ENCODE measurements at places on chromosomes 3 and 15.

DNA sequence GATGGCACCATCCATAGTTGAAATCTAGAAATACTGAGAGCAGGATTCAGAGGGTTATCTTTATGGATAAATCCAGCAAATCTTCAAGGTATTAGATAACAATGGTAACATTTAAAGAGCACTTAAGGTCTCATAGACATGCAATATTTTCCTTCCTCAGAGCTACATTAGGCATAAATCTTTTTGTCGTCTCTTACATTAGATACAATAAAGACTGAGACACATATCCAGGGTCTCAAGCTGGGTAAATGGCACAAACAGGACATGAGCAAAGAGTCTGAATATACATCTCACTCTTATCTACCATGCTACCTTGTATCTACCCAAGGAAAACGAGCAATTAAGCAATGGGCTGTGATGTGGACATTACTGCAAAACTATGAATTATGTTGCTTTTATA lies 927.3 kb upstream of the EPHA6 start:
- no peak for DNase-seq

- no peak for DNase-seq
Measured at GRCh38 chr15:66838671-66839239, 136.7 kb downstream of the SMAD6 start.

- DNase-seq: no peak
Measured at GRCh38 chr3:196012941-196013476, 68.9 kb downstream of the TFRC start.

DNA sequence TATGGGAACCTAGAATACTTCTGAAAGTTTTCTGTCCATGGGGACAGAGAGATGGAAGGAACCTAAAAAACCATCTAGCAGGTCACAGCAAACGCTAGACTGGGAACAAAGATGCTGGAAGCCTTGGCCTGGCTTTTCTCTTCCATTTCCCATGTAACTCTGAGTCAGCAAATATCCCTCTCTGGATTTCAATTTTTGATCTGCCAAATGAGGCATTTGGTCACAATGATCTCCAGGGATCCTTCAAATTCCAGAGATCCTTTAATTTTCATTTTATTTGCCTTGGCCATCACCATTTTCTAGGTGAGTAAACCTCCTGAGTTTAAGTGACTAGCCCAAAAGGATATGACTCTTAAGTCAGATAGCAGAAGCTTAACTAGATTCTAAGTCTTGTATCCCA lies 39.7 kb downstream of the RTP1 start:
- no peak for DNase-seq

GRCh38 chr3:55282994-55283393 lies 204.1 kb downstream of the WNT5A start:
- no peak for DNase-seq

GRCh38 chr3:28050885-28051284 lies 190.5 kb upstream of the CMC1 start:
- no peak for DNase-seq

- no peak for DNase-seq
Measured at GRCh38 chr3:143536817-143537535, 311.3 kb downstream of the SLC9A9 start.

- DNase-seq: no peak
Measured at GRCh38 chr3:179421500-179421899, 29.8 kb downstream of the GNB4 start.

DNA sequence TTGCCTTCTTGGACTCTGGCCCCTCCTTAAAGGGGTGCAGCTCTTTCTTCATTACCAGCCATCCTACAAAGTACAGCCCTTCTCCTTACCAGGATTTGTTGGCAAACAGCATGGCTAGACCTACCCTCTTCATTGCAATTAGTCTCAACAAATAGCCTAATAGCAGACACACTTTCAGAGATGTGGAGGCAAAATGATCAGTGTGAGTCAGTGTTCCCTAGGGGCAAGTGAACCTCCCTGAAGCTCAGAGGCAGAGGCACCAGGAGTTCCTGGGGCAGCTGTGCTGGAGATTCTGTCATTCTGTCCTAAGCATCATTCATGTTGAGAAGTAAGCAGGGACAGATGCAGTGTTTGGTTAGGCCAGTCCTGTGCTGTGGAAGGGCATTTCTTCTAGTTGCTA lies 14.6 kb upstream of the MECOM start:
- no peak for DNase-seq

GRCh38 chr3:167484551-167484950 lies 10.7 kb upstream of the SERPINI2 start:
- DNase-seq: no peak

- DNase-seq: no peak
Measured at GRCh38 chr15:75149867-75150709, 51.6 kb upstream of the C15orf39 start.

GRCh38 chr3:51977446-51978142 lies 2.7 kb downstream of the ABHD14A start:
- DNase-seq: no peak

- DNase-seq: no peak
Measured at GRCh38 chr3:23421811-23422516, 218.8 kb downstream of the UBE2E2 start.

DNA sequence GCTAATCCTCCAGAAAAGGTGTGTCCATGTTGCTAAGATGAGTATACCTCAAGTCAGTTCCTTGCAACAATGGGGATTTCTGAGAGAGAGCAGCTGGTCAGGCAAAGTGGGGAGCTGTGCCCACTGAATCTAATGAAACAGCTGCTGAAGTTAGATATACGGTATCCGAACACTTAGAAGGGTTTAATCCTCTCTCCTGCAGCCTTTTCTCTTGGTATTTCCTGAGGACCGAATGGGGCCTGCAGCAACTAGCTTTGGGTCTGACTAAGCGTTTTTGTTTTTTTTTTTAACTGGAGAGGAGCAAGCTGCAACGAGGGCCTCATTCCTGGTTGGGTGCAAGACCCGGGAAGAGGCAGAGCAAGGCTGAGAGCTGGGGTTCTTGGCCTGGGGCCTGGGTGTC lies 37.6 kb upstream of the BNC1 start:
- no peak for DNase-seq

- DNase-seq: no peak
Measured at GRCh38 chr15:38750786-38751185, 186.2 kb upstream of the RASGRP1 start.

GRCh38 chr3:126523745-126524428 lies at the start of gene CHST13:
Gene CHST13 (plus strand): TSS chr3:126524155. CDS start chr3:126524333, 178 bp downstream.
- peak; percentile 75 for DNase-seq

DNA sequence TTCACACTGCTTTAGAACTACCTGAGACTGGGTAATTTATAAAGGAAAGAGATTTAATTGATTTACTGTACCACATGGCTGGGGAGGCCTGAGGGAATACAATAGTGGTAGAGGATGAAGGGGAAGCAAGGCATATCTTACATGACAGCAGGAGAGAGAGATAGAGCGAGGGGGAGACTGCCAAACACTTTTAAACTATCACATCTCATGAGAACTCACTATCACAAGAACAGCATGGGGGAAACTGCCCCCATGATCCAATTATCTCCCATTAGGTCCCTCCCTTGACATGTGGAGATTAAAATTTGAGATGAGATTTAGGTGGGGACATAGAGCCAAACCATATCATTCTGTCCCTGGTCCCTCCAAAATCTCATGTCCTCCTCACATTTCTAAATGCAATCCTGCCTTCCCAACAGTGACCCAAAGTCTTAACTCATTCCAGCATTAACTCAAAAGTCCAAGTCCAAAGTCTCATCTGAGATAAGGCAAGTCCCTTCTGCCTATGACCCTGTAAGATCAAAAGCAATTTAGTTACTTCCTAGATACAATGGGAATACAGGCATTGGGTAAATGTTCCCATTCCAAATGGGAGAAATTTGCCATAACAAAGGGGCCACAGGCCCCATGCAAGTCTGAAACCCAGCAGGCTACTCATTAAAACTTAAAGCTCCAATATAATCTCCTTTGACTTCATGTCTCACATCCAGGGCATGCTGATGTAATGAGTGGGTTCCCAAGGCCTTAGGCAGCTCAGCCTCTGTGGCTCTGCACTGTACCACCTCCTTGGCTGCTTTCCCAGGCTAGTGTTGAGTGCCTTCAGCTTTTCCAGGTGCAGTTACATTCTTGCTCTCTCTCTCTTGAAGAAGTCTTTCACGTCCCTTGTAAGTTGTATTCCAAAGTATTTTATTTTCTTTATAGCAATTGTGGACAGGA lies 481.7 kb upstream of the TGFBR2 start:
- DNase-seq: no peak

DNA sequence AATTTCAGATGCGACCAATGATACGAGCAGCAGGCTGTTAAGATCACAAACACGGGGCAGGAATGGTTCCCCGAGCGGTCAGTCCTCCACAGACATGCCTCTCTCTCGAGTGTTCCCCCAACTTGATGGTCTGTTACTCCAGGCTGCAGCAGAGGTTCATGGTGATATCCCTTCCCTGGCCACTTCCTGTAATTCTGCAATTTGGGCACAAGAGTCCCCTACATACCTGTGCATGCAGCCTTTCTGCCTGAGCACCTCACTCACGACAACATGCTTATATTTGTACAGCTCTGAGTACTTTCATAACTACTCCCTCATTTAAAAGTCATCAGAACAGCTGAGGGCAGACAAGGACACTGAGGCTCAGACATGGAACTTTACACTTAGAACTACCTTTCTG lies 408.1 kb upstream of the NR2F2 start:
- DNase-seq: no peak

GRCh38 chr3:53155760-53156159 lies 5.2 kb upstream of the PRKCD start:
- DNase-seq: no peak

GRCh38 chr15:90141646-90142045 lies 39.4 kb upstream of the IDH2 start:
- DNase-seq: no peak

DNA sequence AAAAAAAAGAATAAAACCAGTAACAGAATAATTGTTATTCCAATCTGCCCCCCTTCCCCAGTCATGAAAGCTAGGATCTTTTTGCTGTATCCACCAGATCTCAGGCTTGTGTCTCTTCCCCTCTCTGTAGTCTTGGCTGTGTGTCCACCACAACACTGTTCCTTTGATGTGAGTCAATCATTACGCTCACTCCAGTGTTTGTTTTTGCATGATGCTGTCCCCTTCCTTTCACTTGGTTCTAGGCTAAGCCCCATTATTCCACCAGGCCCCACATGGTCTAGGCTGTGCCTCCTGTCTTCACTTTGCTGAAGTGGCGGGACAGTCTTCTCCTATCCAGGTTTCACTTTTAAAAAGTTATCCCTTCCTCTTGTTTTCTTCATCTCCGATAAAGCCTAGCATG lies 13.6 kb downstream of the ACKR2 start:
- no peak for DNase-seq

DNA sequence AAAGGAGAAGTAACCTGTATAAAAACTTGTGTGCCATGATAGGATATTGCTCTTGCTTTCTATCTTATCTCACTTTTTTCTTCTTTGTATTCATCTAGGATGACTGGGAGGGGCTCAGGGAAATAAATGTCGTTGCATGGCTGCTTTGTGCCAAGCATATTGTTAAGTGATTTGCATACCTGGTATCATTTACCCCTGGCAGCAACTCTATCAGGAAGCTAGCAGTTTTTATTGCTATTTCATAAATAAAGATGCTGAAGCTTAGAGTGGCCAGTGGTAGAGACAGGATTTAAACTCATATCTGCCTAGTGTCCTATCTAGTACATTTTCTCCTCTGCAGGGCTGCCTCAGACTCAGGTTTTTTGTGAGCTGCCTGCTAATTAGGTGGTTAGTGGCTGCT lies 253.3 kb downstream of the PTPRG start:
- DNase-seq: no peak

DNA sequence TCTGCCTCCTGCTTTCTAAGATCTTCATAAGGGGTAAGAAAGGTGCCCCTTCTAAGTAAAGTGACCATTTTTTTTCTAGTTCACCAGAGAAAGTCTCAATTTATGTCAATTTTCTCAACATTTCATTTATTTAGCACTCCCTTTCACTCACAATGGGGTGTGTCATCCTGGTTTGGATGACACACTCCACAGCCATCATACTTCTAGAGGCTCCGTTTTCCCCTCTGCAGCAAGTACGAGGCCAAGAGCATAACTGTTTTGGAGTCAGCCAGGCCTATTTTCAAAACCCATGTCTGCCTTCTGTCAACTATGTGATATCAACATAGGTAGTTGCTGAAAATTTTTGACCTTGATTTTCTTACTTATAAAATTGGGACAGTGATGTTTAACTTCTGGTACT lies 703.2 kb downstream of the NLGN1 start:
- DNase-seq: no peak

- no peak for DNase-seq
Measured at GRCh38 chr3:192887047-192887446, 30.6 kb downstream of the MB21D2 start.

- DNase-seq: no peak
Measured at GRCh38 chr3:170256597-170256996, 34.4 kb downstream of the PRKCI start.

DNA sequence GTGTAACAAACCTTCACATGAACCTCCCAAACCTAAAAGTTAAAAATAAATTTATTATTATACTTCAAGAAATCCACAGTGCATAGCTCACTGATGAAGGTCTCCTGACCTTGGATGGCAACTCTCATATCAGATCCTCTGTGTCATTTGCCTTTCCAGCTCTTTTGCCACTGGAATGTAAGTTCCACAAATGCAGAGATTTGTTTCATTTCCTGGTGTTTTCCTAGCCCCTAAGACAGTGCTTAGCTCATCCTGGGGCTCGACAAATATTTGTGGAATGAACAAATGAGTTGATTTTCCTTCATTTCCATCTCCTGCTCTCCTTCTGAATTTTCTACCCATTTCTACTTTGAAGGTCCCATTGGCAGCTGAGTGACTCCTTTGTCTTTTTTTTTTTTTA lies 56.0 kb downstream of the FRMD4B start:
- no peak for DNase-seq

- no peak for DNase-seq
Measured at GRCh38 chr15:63972801-63973200, 73.5 kb downstream of the DAPK2 start.

- DNase-seq: no peak
Measured at GRCh38 chr3:125145751-125146475, 66.6 kb downstream of the SLC12A8 start.

- no peak for DNase-seq
Measured at GRCh38 chr3:57420001-57420400, 124.1 kb downstream of the DNAH12 start.

GRCh38 chr15:85758655-85758978 lies 36.1 kb downstream of the KLHL25 start:
- no peak for DNase-seq

DNA sequence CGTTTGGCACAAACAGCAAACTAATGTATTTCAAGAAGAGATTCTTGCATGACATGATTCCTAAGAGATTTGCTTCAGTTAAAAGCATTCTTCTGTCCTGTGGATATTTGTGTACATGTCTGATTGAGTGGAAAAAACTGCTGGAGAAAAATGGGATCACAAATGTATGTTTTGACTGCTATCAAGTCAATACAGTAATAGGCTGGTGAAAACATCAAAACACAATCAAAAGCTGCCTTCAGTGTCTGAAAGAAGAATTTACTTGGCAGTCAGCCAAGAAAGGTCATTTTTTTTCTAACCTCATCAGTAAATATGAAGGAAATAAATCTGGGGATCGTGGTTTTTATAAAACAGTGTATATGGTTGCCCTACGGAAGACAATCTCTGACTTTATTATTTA lies 1214.8 kb downstream of the NSUN3 start:
- no peak for DNase-seq

- no peak for DNase-seq
Measured at GRCh38 chr15:100141311-100142001, 200.3 kb downstream of the ADAMTS17 start.

Data from 8988T (cell line).